HFFc6 (cell line): ENCODE measurements at places on chromosomes 16 and 17.
A peak's percentile ranks its signal among the peaks of the same experiment; 100 is the strongest.

GRCh38 chr17:77190576-77190975 is 49.8 kb downstream of the SEC14L1 start:
- DNase-seq, result no peak

DNA sequence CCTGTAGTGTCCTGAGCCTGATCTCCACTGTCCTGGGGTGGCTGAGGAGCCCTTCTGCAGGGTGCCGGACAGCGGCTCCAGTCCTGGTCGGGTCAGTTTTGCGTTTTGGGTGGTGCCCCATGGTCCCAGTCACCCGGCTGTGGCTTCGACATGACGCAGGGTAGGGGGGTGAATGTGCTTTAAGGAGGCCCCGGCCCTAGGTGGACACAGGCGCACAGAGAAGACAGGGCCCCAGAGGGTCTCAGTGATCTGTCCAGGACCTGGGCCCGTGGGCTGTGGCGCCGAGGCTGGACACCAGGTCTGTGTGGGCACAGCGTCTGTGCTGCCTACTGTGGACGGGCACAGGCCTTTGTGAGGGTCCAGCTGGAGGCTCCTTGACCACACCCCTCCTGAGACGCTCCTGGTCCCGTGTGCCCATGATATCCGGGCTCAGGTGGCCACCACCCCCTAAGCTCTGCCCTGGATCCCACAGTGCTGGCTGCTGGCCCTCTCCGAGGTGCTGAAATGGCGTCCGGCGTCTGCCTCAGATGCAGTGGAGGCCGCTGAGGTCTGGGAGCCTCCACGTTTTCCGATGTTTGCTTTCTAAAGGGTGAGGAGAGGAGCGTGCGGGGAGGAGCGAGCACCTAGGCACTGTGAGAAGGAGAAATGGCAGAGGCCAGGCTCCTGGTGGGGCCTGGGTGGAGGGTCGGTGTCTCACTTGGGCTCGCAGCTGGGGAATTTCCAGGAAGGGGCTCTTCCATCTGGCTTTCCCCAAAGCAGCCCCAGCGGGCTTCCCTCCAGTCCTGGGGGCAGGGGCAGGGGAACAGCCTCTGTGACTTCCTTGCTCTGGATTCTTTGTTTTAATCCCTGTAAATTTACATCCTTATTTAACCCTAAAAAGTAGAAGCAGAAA is 56.1 kb upstream of the ACSF3 start:
- DNase-seq, result peak; percentile 10

GRCh38 chr16:64305663-64306062 is 816.2 kb downstream of the CDH11 start:
- no peak for DNase-seq

GRCh38 chr17:82963104-82963950 is 116.1 kb upstream of the METRNL start:
- DNase-seq, result peak; percentile 86

- no peak for DNase-seq
Measured at GRCh38 chr17:60066576-60066975, 12.1 kb downstream of the HEATR6 start.

GRCh38 chr16:15961060-15961511 is 11.7 kb downstream of the ABCC1 start:
- DNase-seq, result no peak

- DNase-seq, result no peak
Measured at GRCh38 chr16:11320170-11320569, 25.1 kb upstream of the RMI2 start.

GRCh38 chr16:88807626-88808453 is 3.9 kb downstream of the APRT start:
- no peak for DNase-seq

DNA sequence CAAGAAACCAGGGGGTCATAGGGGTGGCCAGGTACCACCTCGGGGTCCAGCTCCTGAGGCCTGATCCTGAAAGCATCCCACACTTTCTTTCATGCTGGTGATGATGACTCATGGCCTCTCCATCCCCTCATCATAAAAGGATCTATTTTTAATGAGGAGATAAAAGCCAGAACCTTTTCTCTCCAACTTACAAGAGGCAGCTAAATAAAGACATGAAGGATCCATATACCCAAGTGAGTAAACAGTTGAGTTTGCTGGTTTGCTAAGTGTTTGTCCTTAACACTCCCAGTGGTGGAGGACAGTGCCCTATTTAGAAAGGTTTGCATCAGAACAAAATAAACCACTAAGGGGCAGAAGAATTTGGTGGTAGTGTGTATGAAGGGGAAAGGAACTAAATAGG is 383.8 kb downstream of the GRIN2A start:
- DNase-seq, result no peak
